ENCODE measurements at places on chromosomes 2 and 18.

GRCh38 chr18:36388310-36388709 is 90.8 kb downstream of the FHOD3 start:
- DNase-seq, result no peak

- DNase-seq, result no peak
These were observed 27.9 kb upstream of the NT5DC4 start for GRCh38 chr2:112692918-112693317.

DNA sequence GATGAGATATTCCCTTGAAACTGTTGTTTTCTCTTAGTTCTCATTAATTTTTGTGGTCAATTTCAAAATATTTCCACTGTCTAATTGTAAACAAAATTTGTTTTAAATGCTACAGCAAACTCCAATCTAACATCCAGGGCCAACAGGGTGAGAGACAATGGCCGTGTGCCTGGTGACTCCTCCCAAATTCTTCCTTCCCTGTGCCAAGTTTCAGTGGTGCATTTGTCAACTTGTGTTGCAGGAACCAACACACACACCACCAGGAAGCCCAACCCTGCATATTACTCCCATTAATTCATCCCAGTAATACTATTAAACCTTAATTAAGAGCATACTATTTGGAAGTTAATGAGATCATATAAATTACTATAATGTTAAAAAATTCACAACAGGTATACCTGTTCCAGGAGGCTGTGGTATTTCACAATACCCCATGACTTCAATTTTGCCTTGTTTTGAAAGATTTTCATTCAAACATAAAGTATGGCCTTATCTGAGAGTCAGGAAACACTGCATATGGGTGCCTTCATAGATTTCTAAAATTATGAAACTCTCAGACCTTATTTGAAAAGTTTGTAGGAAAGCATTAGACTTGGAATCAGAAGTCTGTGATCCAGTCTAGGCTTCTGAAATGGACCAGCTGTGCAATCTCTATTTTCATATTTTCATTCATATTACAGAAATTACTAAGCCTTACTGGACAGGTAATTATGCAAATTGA is 1.1 kb downstream of the SERPINB2 start:
- DNase-seq, result no peak

GRCh38 chr2:234071664-234072063 is 21.2 kb downstream of the SPP2 start:
- DNase-seq, result peak; percentile 13
